ENCODE measurements at places on chromosomes 1 and 21.

GRCh38 chr21:44418876-44419230, 36.5 kb upstream of the LRRC3 start:
- DNase-seq: no peak

- DNase-seq: no peak
Observed at GRCh38 chr1:159071970-159072582, 4.5 kb downstream of the AIM2 start.

- DNase-seq: no peak
Observed at GRCh38 chr1:43284065-43284464, 1.3 kb downstream of the C1orf210 start.

DNA sequence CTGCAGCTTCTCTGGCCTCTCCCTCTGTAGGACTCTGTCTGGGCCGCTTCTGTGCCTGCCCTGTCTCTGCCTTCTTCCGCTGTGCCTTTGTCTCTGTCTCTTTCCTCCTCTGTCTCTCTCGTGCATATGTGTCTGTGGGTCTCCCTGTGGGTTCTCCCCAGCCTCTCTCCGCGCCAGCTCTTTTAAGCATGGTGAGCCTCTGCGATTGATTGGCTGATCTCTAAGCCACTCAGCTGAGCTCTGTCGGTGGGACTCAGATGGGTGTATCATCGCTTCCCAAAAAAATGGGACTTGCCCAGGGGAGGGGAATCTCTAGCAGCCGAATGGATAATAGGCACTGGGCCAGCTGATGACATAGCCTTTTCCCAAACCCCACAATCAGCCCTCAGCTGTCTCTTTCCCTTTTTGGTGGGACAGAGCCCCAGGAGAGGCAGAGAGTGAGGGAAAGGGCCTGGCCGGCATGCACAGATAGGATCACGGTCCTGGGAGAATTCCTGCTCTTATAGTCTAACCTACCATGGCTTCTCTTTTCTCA, at the start of gene ADAMTS4:
ADAMTS4 (minus strand) TSS at position 158 of the 535 bp plus-strand sequence. CDS start 427 bp downstream, outside the sequence.
- DNase-seq: no peak

DNA sequence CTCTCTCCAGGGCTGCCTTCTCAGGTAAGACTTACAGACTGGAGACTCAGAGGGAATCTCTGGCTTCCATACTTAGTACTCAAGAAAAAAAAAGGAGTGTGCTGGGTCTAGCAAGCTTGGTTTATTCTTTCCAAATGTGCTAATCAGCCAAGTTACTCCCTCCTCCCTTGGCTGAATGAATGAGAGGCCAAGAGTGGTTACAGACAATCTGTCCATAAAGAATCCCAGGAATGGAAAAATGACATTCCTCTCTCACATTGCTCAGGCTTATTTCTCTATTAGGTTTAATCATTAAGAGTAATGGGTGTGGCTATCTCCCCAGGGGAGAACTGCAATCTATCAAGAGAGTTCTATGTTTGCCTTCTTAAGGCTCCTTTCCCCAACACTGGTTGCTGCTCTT, 547.3 kb upstream of the PLXNA2 start:
- no peak for DNase-seq
